ENCODE measurements at places on chromosomes 1 and 21.

DNA sequence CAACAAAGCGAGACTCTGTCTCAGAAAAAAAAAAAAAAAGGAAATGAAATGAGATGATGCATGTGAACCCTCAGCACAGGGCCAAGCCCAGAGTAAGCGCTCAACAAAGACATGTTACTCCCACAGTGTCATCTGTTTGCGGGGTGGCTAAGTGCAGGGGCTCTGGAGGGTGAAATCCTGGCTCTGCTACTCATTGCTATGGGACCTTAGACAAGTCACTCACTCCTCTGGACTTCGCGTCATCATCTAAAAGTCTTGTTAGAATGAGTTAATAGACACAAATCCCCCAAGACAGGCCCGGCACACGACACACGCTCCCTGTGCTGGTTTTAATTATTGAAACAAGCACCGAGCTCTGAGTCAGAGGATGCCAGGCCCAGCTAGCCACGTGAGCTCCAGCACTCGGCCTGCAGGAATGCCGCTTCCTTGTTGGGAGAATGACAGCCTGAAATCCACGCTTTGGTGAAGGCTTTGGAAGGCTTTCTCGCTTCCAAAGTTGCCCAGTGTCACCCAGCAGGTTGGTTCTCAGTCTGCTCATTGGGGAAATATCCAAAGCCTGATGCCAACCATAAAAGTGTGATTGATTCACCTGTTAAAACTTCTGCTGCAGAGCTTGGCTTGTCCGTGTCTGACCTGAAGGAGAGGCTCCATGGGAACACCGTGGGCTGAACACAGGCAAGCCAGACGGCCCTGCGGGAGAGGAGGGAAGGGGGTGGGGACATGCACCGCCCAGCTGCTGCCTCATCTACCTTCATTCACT lies 36.7 kb upstream of the TARDBP start:
- no peak for DNase-seq

DNA sequence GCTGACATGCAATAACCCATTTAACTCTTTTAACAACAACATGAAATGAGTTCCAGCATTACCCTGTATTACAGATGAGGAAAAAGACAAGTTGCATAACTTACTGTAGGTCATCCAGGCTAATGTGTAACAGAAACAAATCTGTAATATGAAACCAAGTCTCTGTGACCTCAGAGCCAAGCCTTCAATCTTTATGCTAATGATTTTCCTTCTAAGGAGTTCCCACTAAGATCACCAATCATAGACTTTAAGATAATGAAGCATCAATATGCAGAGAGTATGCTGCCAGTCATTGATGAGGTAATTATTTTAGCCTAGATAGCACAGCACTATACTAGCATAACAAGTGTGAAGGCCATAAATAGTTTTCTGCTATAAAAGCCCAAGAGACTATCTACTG lies 35.6 kb upstream of the RNPC3 start:
- no peak for DNase-seq

DNA sequence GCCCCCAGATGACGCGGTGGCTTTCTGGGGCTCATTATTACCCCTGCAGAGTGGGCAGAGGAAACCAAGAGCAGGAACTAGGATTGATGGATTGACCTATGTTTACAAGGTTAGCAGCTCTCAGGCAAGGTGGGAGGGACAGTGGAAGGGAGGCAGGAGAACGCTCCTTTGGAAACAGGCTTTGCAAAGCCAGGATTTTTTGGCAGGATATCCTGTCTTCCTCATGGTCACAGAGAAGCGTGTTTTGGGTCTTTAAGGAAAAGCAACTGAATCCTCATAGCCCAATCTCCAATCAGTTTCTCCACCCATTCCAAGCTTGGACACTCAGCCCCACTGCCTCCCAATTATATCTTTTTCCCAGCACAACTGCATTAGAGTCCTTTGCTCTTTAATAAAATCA lies 105.6 kb upstream of the SOD1 start:
- no peak for DNase-seq

- DNase-seq: no peak
These were observed 595 bp downstream of the IL10RB start for GRCh38 chr21:33266789-33267135.

DNA sequence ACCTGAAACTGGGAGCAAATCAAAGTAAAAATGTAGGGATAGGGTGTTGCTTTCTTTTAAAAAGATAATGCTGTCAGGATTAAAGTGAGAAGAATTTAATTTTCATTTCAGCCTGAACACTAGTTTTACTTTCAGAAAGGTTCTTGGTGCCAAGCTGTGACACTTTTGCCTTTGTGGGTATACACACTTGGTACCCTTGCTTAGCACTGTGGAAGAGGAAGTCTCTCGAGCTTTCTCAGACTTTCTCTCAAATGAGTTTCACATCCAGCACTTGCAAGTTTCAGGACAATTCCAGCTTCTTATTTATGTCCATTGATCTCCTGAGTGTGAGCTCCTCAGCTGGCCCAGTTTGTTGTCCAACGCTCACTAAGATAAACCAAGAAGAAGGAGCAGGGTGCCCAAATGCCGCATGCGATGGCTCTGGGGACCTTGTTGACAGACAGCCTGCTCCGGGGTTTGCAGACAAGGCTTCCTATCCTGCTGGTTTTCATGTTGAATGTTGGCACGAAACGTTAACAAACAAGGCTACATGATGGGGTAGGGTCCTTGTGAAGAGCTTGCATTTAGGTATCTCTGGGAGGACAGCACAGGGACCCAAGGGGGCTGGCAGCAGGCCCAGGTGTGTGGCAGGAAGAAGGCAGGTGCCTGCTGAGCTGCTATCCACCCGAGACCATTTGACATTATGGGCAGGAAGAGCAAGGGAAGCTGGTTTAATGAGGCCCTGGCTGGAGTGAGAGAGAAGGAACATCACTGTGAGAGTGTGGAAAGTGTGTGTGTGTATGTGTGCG lies 79.7 kb downstream of the POFUT2 start:
- DNase-seq: no peak

DNA sequence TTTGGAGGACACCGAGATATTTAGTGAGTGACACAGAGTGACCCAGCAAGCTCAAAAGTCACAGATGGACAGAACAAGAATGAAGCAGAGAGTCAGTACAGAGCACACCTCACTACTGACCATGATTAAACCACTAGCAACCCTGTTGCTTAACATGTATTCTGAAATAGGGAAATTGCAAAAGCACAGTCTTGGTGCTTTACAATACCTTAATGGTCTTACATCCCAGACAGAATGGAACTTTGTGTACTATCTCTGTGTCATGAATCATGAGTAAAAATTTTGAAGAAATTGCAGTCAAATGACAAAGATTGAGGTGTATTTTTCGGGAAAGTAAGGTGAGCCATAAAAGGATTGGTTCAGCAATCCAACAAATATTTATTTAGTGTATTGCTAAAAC lies 2.7 kb upstream of the SAMSN1 start:
- DNase-seq: no peak

GRCh38 chr1:196309386-196309785 lies 298.9 kb downstream of the KCNT2 start:
- DNase-seq: no peak

DNA sequence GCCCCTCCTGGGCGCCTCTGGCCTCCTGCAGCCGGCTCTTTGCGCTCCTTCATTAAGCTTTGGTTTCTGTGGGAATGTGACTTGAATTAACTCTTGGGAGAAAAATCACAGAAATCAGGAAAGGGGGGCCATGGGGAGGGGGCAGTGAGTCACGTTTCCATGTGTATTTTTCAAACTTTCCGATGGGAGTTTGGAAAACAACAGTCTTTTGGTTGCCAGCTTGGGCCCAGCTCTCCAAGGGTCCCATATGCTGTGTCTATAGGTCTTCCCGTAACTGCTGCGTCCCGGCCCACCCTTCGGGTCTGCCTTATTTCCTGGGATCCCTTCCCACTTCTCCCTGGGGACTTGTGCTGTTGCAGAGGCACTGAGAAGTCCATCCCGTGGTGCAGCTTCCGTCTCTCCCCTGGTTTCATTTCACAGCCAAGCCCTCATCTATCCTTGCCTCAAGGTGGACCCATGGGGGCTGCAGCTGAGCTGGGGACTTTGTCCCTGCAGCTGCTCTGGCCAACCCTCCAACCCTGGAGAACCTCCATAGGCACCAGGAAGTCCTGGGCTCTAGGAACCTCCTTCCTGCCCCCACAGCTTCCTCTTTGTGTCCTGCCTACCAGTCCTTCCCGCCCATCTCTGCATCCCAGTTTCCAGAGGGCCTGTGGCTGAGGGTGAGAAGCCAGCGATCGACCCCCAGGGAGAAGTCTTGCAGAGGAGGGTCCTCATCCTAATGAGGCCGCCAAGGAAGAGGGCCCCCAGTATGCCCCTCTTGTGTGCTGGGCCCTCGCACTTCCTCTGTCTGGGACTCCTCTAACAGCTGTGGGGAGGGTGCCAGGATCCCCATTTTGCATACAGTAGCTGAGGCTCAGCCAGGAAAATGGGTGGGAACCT lies 11.6 kb upstream of the LMNA start:
- DNase-seq: no peak

GRCh38 chr1:246151796-246152434 lies 355.2 kb downstream of the SMYD3 start:
- DNase-seq: no peak

GRCh38 chr1:223776075-223776814 lies 63.9 kb downstream of the CAPN2 start:
- no peak for DNase-seq

GRCh38 chr1:42689912-42690311 lies 7.7 kb downstream of the YBX1 start:
- no peak for DNase-seq

DNA sequence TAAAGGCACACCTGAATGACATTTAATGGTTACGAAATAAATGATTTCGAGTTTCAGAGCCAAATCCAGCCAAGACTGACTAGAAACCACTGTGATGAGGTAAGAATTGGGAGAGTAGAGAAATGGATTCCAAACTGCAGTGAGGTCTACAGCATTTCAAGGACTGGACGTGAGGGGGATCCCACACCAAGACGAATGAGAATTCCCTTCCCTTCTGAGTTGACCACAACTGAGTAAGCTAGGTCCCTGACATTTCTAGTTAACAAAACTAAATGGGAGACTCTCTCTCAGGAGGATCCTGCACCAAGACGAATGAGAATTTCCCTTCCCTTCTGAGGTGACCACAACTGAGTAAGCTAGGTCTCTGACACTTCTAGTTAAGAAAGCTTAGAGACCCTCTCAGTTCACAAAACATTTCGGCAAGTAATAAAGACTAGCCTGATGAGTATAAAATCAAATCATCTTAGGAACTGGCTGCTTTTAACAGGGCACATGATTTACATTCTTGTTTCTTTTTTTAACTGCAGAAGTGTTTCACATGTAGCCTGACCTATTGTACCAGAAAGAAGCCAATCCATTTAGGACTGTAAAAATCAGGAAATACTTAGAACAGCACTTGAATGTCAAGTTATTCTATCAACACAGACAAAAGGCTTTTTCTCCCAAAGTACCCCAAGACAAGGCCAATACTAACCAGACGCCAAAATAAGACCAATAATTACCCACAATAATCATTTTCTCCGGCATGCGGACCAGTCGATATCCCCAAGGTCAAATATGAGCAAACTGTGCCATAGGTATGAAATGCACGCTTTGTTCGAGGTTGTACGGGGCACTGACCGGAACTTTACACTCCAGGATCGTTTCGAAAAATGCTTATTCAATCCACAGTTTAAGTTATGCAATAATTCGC lies 1.4 kb upstream of the SPATA1 start:
- no peak for DNase-seq

DNA sequence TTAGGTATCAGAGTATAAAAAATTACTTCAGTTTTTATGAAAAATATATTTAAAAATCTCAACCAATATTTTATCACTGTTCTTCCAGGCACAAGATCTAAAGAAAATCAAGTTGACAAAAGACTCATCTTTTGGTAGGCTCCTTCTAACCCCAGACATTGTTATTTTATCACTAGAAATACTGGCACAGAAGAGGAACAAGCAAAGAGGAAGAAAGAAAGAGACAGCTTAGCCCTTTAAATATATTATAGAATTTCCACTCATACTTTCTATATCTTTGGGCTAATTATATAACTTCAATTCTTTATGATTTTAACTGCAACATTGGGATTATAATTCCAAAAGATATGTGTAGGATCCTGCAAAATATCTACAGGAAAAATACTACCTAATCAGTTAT lies 32.4 kb downstream of the SPTA1 start:
- no peak for DNase-seq

DNA sequence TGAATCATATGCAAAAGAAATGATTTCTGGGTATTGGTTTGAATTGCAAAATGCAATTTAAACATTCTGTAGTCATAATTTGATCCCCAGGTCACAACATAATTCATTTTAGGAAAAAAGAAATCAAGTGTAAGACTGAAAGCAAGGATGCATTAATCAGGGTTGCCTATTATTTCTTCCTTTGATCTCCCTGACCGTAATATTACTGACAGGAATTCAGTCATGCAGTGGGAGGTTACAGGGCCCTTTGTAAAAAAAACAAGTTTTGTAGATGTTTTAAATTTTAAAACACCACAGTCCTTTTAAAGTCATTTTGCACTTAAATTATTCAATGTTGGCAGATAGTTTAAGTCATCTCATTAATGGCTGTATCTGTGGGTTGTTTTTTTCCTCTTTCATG lies 263.0 kb upstream of the NCAM2 start:
- DNase-seq: no peak

DNA sequence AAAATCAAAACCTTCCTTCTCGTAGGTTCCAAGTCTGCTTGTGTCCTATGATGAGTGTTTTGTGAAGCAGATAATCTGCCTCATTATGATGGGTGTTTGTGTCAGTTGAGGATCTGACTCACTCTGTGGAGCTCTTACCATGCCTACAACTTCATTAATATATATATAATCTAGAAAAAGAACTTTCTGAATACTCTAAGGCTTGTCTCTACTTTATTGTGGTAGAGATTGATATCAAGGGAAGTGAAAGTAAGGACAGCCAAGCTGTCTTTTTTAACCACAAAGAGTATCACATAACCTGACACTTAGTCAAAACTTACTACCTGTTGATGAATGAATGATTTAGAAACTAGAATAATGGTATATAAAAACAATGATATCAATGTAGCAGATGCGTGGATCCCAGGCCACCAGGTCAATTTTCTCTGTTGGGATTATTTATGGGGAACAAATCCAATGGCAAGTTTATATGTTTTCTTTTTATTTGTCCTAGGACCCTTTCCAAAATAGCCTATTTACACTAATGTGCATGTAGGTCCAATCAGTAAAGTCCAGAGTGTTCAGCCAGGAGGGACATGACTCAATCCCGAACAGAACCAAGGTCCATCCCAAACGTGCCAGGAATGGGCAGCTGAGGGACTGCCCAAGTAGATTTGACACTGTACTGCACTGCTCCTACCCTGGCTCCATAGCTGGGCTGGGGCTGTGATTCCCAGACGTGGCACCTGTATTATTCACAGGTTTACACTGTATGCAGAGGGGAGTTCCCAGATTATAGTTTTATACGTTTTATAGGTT lies 182.3 kb upstream of the GREM2 start:
- no peak for DNase-seq

DNA sequence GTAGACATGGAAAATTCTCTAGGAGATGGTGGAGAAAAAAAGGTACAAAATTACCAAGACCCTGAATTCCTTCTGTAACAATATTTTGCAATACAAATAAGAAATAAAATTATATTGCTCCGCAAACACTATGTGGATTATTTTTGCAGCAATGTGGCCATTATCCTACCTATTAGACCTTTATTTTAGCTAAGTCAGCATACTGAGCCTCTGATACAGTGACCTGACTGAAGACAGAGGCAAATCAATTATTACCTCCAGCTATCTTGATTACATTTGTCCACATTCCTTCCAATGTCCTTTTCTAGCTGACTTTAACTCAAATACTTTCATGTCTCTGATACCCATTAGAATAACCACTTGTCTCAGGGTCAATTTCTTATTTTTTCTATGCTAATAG lies 610.9 kb downstream of the LRRIQ3 start:
- DNase-seq: no peak

All from stimulated activated CD8-positive, alpha-beta memory T cell treated with anti-CD3 and anti-CD28 coated beads, Interleukin-7, amount 100 ng/mL, for 48 hours (primary cell).